H4 (cell line): ENCODE measurements at places on chromosomes 7 and 10.

- peak; percentile 97 for DNase-seq
These were observed 32.4 kb downstream of the UNC5B start for GRCh38 chr10:71244431-71245419.

DNA sequence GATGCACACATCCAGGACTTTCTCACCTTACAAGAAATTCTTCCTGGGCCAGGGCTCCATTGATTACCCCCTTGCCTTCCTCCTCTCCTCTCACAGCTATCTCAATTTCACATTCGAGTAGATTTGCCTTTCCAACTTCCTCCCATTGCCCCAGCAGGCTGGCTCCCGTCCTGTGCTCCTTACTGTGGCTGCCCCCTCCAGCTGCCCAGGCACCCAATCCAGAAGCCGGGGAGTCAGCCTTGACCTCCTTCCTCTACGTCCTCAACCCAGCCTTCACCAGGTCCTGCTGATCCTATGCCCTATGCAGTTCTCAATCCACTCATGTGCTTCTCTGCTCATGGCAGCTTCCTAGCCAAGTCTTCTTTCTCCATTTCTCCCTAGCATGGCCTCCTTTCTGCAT, 85.7 kb upstream of the GPR26 start:
- no peak for DNase-seq

- DNase-seq, result peak; percentile 13
These were observed 14.1 kb downstream of the ZWINT start for GRCh38 chr10:56346845-56347415.

DNA sequence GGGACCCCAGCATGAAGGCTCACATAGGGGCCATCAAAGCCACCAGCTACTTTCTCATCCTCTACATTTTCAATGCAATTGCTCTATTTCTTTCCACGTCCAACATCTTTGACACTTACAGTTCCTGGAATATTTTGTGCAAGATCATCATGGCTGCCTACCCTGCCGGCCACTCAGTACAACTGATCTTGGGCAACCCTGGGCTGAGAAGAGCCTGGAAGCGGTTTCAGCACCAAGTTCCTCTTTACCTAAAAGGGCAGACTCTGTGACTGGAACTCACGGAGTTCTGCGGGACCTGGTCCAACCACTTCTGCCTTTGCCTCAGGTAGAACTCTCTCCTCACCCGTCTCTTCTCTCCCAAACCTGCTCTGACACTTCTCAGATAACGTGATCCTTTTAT, 945 bp downstream of the TAS2R40 start:
- no peak for DNase-seq

DNA sequence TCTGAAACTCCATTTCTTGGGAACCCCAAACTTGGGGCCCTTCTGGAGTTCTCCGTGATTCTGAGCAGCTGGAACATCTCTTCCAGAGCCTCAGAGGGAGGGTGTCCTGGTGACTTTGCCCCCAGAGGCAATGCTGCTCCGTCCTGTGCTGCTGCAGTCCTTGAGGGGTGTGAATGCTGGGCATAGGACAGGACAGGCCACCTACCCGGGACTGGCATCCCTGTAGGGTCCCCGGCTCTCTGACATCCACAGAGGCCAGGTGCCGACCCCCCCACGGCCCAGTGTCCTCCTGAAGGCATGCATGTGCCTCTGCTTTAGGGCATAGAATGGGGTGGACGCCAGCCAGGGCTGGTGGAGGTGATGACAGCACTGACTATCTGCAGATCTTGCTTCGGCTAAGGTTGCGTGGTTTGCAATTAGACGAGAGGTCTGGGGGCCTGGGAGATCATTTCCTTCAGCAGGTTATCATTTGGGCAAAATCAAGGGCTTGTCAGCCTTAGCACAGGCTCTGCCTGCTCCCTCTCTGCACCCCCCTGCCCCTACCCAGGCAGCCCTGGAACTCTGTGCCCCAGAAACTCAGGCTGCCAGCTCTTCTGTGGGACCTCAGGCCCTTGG, 136.9 kb upstream of the GPR26 start:
- DNase-seq, result no peak

DNA sequence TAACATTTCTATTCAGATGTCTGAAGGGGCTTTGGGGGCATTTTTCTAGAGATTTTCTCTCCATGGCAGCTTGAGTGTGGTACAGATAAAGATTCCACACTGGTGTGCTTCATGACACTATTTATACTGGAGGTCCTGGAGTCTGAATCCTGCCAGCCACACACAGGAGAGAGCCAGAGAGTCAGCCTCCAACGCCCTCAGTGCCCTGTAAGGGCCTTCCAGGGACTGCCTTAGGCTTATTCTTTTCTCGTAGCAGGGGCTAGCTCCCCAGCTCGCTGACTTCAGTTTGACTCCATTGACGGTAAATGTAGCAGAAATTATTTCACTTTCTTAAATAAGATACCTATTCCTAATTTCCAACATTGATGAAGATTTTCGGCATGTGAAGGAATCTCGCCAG, 100.9 kb downstream of the VSTM2A start:
- DNase-seq, result no peak

DNA sequence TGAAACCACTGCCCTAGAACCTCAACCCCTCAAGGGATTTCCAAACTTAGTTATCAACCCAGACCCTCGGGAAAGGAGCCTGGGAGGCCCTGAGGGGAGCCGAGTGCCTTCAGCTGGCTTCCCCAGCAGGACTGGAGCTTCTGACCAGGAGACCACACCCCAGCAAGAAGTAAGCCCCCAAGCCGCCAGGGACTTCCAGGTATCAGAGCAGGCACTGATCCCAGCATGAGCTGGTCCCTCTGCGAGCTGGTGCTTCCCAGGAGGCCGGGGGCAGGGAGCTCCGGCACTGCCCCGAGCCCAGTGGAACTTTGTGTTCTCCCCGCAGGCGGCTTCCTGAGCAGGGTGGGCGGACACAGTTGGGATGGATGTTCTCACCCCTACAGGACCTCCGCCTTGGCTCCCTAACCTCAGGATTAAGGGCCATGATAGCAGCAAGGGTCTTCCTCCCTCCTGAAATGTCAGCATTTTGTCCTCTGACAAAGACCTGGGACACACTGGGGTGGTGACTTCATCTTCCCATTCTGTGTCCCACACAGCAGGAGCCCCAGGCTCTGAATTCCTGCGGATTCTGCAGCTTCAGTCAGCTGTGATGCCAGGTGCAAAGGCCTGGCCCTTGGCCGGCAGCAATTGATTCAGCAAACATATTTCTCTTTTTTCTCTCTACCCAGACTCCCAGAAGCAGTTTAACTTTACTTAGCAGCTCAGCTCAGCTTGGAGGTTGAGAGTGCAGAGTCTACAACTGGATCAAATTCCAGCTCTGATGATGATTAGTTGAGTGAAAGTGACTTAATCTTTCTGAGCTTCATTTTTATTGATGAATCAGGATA, 11.6 kb downstream of the ATP6V0E2 start:
- DNase-seq, result no peak

DNA sequence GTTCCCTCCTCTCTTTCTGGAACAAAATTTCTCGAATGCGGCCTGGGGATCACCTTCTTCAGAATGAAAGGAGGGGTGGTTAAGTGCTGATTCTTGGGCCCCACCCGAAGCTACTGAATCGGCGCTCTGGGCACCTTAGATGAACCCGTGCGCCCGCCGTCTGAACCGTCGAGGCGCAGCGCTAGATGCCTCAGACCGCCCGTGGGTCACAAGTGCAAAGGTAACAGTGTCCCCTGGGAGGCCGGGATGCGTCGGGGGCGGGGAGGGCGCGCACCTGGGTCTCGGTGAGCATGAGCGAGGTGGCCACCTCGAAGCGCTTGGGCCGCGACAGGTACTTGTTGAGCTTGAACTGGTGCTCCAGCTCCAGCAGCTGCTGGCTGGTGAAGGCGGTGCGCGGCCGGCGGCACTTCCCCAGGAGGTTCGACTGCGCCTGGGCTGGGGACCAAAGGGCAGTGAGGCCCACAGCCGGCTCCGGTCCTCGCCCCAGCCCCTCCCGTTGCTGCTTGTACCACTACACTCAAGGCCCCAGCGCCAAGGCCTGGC, 4.2 kb downstream of the MNX1 start:
- no peak for DNase-seq

- DNase-seq, result no peak
These were observed 256.6 kb downstream of the ZWINT start for GRCh38 chr10:56104487-56104886.

DNA sequence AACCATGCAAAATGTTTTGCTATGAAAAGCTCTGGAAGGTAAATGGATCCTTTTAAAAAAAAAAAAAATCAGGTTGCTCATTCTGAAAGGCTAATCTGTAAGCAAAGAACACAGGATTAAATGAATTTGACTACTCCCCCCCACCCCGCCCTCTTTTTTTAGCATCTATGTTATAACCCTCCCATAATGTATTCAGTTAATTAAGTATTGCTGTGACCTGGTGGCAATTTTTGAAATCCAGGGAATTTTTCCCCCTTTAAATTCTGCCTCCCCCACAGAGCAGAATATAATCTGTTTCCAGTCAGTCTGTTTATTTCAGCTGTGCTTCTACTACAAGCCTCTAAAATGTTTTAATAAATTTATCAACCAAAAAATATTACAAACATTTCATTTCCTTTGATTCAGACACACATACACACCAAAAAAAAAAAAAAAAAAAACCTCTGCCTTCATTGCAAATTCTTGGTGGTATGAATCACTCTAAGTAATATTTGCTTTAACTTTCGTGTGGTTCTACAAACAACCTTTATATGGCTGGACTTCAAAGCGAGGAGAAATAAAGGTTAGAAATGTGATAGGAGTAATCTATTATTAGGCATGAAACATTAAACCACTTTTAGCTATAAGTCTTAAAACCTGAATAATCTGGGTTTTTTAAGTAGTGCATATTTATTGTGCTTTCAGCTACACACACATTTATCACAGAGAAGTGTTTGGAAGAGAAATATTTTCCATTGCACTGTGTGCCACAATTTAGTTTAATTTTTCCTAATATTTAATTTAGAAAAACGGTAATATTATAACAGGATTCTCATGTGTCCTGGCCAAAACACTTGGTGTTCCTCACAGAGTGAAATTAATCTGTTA, 64.4 kb upstream of the ARID5B start:
- DNase-seq, result peak; percentile 90

GRCh38 chr7:130741331-130741995, 7.5 kb upstream of the KLF14 start:
- no peak for DNase-seq

DNA sequence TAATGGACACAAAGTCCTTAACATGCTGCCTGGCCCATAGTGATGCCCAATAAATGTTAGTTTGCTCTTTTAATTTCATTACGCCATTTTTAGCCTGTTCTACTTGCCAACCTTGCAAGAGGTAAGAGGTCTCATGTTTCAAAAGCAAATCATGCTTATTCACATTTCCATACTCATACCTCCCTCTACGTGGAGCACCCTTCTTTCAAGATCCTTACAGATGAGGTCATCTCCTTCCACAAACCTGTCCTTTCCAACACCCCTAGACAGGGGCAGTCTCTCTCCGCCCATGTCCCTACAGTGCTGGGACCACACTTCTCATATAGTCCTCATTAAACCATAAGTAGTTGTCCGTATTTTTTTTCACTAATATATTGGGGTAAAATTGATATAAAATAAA, 271.3 kb downstream of the FGFR2 start:
- no peak for DNase-seq

- DNase-seq, result no peak
These were observed 281.8 kb upstream of the KLF6 start for GRCh38 chr10:4066581-4067390.

DNA sequence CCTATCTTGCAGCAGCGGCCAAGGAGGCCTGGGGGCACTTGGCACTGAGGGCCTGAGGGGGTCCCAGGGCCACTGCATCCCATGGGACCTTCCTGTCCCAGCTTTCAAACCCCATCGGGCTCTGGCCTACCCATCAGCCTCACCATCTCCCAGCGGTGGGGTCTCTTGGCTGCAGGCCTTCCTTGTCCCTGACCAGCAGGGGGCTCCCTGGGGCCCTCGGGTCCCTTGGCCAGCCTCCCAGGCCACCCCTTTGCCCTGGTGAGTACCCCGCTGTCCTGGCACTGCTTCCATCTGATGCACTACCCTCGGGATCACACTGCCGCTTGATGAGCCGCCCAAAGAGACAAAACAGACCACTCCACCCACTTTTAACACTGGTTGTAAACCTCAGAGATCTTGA, 43.5 kb downstream of the YKT6 start:
- DNase-seq, result no peak

DNA sequence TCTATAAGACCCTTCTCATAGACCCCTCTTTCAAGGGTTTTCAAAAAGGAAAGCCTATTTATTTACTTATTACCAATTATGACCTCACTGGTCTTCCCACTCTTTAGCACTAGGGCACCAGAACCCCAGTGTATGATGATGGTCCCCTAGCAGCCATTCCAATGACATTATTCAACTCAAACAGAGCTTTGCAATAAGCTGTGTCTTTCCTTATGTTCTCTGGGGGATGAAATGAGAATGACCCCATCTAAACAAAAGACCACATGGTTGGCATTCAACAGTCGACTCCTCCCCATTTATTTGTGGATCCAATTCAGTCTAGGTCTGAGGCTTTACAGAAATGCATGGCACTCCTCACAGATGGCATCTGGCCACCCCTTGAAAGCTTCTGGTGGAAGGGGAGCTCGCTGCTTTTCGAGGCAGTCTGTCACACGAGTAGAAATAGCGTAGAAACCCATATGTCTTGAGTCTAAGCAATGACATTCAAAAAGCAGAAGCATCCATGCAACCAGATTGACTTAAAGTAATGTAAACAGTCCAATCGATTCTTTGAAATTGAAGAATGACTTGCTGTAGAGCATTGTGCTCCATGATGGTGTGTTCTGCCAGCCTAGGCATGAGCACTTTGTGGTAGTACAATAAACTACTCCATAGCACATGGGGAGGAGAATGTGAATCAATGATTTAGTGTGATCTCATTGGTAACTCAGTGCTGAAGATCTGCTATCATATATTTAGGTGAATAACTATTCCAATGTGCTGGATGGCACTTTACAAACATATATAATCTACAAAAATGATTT, 29.8 kb downstream of the NRP1 start:
- DNase-seq, result no peak

- no peak for DNase-seq
These were observed 45.2 kb upstream of the DMTF1 start for GRCh38 chr7:87106974-87107612.

GRCh38 chr7:124764847-124765400, 668 bp downstream of the GPR37 start:
- DNase-seq, result no peak

- peak; percentile 46 for DNase-seq
These were observed 717 bp downstream of the CNPY4 start for GRCh38 chr7:100119970-100120732.

DNA sequence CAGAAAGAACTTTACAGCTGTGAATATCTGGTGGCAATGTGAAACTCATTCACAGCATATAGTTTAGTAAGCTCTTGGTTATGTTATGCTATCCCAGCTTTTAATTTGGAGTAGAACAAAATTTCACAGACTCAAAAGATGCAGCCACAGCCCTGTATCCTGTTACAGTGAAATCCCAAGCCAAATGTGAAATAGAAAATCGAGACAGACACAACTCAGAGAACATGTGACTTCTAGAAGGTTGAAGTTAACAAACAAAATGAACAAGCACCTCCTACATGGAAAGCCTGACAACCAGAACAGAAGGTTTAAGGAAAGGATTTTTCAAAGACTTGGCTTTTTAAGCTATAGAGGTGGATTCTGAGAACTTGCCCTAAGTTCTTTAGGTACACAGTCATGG, 39.6 kb downstream of the JAZF1 start:
- no peak for DNase-seq
